ENCODE measurements at places on chromosomes 2 and 18.
A peak's percentile ranks its signal among the peaks of the same experiment; 100 is the strongest.

- peak; percentile 76 for DNase-seq
These were observed 220.9 kb upstream of the REV1 start for GRCh38 chr2:99710721-99711120.

DNA sequence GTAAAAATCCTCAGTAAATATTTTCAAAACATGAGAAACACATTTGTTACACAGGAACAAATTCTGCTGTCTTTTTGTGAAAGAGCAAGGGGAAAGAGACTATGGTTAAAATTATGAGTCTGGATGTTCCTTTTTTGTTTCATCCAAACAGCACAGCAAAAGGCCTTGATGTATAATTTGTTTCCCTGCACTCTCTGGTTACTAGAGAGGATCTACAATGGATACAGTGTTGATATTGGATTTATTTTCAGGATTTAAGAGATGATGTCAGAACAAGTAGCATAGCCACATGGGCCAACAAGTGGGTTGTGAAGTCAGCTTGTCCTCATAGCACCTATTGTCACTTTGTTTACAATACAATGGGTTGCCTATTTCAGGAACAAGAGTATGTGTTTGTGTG lies 11.3 kb upstream of the ERBB4 start:
- no peak for DNase-seq

- DNase-seq: no peak
These were observed 69.5 kb downstream of the GPD2 start for GRCh38 chr2:156505696-156506095.

DNA sequence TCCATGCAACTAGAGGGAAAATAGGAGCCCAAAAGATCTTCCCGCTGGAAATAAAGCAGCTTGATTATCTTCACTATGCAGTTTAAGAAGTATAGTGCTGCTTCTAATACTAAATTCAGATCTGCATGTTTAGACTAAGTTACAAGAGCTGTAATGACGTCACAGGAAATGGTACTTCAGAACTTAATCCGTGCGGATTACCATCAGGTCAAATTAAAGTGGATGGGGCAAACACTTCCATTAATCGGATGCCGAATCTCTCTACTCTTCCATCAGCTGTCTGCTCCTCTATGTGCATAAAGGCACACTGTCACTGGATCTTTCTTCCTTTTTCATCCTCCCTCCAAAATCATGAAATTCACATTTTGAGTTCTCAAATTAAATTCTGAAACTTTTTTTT lies 52.6 kb downstream of the TRAPPC12 start:
- no peak for DNase-seq

DNA sequence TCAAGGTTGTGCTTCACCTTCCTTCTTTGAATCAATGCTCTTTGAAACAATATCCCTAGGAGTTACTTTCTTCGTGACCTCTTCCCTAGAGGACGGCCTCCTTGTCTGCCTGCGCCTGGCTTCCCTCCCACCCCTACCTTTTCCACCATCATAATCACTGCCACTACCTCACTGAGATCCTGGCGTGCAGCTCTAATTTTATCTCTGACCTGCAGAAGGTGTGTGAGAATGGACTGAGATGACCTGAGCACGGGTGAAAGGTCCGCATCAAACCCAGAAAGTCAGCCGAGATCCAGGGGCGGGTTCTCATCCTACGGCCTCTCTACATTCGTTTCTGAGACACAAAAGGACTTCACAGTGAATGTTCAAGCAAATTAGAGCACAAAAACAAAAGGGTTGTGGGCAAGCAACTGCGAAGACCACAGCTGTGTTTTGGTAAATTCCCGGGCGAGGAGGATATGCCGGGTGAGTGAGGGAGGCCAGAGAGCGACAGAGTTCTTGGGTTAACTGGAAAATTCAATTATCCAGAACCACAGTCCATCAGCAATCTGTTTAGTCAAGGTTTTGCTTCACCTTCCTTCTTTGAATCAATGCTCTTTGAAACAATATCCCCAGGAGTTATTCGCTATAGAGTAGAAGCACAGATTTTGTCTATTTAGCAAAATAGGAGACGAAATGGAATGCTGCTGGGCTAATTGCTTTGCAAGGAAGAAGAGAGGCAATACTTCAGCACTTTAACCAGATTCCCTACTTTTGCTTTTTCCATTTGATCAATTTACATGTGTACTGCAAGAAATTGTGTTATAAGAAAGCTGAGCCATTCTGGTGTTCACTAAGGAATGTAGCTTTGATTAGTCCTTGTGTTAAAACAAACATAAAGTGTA lies 212.6 kb downstream of the ACKR3 start:
- DNase-seq: no peak

DNA sequence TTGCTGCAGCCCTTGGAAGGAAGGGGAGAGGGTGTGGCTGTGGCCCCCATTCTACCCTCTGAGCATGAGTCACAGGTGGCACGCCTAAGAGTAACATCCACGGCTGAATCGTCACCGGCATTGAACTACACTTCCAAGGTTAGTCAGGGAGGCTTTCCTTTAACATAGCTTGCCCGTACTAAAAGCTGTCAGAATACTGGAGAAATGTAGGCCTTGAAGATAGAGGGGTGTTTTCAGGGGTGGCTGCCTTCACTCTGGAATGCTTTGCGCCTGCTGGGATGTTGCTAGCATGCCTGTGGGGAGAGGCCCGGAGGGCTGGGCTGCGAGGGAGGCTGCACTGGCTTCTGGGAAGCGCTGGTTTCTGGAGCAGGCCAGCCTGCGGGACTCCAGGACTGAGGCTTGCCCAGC lies 333.7 kb downstream of the AGAP1 start:
- DNase-seq: no peak

DNA sequence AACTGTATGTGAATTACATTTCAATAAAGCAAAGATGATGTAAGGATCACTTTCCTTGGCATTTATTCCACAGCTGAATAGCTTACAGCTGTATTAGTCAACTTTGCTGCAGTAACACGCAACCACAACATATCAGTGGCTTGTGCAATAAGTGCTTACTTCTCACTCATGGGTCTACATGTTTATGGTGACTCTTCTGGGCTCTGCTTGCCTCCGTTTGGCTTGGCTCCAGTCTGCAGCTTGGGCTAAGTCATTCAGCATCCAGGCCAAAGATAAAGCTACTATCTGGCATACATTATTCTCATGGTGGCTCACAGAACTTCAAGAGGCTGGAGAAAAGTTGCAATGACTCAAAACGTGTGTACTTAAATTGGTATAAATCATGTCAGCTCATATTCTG lies 355.0 kb downstream of the RNF144A start:
- no peak for DNase-seq

- no peak for DNase-seq
These were observed 16.4 kb upstream of the IL1R1 start for GRCh38 chr2:102126169-102126568.

GRCh38 chr2:98869870-98870269 lies 66.2 kb downstream of the CRACDL start:
- DNase-seq: no peak

DNA sequence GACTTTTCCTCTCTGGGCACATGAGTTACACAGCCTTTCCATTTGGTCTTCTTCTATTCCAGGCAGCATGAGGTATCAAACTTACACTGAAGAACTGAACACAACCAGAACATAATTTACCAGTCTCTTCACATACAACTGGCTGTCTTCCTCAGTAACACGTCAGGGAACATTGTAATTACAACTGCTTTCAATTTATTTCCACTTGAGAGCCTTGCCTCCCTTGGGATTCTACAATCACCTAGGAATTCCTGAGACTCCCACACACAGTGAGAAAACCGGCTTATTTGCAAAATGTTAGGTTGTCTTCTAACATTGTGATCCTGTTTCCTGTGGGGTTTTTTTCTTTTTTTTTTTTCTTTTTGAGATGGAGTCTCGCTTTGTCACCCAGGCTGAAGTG lies 149.9 kb downstream of the TMX3 start:
- DNase-seq: no peak

DNA sequence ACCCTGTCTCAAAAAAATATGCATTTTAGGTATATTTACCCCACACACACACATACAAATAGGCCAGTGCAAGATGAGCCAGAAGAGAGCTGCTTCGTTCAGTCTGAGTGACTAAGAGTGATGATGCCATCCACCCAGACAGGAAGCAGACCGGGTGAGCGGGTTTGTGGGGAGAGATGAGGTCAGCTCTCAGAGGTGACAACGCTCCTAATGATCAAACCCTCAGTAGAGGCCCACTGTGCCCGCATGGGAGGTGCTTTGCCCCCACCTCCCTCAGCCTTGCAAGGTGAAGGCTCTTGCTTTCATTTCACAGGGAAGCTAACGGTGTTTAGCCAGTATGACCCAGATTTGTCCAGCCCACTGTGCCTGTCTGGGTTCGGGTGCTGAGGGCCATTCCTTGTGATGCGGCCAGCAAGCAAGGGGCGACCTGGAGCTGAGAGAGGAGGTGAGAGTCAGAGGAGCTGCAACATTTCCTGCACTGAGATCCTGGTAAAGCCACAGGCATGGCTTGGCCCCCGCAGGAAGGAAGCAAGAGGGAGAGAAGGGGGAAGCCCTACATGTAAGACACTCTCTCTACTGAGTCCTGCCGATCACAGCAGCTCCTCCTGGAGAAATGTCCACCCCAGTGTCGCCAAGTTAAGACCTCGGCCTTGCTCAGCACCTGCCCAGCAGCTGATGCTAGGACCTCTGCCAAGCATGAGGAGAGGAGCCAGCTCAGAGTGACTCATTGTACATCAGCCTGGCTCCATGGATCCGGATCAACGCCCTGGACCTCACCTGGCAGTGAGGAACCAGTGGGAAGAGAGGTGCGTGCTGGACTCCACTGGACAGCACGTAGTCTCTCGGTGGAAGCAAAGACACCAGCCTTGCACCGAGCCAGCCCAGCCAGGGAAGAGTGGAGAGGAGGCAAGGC lies 37.0 kb downstream of the NIFK start:
- DNase-seq: peak; percentile 48

GRCh38 chr2:207873794-207874193 lies 104.1 kb upstream of the FZD5 start:
- DNase-seq: no peak

DNA sequence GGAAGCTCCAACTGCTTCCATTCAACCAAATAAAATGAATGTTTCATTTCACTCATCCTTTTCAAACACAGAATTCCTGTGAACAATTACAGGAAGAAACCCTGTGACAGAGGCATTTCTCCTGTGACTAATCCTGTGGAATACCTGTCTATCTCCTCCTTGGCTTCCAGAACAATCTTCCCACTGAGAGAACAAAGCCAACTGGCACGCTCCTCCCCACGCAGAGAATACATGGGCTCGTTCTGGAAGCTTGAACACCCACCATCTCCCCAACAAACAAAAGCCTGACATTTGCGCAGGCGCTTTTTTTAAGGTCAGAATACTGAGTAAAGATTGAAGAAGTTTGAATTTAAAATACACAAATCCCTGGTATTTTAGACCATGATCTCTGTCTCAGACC lies 104.7 kb upstream of the SLC66A3 start:
- no peak for DNase-seq

DNA sequence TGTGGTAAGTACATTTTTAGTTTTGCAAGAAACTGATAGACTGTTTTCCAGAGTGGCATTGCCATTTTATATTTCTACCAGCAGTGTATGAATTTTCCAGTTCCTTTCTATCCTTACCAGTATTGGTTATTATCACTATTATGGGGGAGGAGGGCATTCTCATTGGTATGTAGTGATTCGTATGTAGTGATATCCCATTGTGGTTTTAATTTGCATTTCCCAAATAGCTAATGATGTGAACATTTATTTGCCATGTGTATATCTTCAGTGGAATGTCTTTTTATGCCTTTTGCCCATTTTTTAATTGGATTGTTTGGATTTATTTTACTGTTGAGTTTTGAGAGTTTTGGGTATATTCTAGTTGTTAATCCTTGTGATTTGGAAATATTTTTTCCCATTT lies 16.9 kb downstream of the EIF5B start:
- DNase-seq: no peak

DNA sequence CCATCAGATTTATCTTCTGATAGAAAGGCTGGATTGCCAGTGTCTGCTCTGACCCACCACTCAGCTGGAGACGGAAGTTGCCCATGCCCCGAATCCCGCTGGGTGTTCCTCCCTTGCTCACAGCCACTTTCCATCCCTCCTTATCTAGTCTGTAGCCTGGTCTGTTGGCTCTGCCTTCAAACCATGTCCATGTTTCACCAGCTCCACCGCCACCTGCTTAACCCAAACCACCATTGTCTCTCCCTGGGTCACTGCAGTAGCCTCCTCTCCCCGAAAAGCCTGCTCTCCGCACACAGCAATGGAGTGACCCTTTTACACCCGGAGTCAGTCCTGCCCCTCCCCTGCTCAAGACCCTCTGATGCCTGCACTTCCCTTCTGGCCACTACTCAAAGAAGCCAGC lies 60.4 kb downstream of the GLI2 start:
- no peak for DNase-seq

DNA sequence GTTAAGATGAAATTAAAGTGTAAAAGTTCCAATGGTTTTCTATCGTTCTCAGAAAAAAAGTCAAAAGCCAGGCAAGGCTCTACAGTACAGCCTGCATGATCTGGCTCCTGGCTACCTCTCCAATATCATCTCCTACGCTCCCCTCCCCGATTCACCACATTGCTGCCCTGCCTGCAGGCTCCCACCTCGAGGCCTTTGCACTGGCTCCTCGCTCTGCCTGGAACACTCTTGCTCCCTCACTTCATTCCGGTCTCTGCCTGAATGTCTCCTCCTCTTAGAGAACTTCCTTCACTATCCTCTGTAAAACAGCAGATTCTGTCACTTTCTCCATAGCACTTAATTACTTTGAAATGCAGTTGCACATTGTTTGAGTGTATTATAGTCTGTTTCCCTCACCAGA lies 72.5 kb downstream of the KLF7 start:
- DNase-seq: no peak

DNA sequence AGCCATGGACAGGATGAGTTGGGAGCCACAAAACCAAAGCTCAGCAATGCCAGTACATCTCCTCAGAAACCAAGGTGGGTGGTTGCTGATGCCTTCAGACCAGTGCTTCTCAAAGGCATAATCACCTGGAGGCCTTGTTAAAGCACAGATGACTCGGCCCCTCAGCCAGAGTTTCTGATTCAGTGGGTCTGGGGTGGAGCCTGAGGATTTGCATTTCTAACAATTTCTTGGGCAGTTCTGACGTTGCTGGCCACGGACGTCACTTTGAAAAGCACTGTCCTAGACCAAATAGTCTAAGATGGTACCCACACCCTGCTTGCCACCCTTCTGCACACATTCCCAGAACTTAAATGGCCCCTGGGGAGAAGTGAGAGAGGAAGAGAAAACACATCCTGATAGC lies 24.1 kb upstream of the CDH2 start:
- no peak for DNase-seq

Measured in femur (tissue), 1 donor.